OCI-M1 (cell line): ENCODE measurements at places on chromosomes 2 and 18.

DNA sequence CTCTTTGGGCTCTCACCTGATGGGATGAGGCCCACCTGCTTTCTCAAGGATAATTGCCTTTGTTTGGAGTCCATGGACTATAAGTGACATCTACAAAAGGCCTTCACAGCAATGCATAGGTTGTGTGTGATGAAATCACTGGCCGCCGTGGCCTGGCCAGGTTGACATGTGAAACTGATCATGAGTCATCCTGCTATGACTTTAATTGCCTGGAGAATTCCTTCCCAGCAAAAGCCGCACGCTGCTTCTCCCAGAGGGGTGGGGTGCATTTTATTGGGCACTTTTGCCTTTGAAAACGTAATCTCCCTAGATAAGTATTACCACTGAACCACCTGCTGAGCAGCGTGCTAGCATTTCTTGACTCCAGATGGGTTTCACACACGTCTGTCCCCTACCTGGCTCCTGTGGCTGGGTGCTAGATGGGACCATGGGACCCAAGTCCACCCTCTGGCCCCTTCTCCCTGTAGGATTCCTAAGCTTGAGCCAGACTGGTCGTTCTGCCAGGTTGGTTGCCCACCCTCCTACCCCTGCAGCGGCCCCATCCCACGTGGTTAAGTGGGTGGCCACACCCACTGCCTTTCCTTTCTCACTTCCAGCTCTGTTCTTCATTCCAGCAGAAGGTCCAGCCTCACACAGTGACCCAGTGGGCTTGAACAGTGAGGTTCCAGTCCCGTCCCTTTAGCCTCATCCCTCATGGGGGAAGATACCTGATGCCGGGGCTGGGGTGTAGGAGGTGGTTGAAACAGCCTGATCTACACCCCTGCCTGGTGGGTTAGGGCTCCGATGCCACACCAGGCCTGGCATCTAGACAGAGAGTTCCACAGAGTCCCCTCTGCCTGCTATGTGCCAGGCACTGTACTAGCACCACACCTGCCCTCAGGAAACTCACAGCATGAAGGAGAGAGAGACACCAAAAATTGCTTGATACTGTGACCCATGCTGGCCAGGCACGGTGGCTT, 89.6 kb downstream of the GBX2 start:
- no peak for DNase-seq

DNA sequence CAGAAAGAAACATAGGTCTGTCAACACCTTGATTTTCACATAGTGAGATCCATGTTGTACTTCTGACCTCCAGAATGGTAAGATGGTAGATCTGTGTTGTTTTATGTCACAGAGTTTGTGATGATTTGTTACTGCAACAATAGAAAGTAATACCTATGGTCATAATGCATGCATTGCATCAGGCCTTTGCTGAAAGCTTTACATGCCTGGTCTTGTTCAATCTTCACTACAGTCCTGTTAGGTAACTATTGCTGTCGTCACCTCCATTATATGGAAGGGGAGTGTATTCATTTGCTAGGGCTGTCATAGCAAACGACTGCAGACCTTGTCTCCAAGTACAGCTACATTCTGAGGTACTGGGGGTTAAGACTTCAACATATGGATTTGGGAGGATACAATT, 243.5 kb downstream of the ANAPC1 start:
- DNase-seq = no peak

GRCh38 chr2:25219621-25220020, 51.2 kb upstream of the POMC start:
- no peak for DNase-seq

DNA sequence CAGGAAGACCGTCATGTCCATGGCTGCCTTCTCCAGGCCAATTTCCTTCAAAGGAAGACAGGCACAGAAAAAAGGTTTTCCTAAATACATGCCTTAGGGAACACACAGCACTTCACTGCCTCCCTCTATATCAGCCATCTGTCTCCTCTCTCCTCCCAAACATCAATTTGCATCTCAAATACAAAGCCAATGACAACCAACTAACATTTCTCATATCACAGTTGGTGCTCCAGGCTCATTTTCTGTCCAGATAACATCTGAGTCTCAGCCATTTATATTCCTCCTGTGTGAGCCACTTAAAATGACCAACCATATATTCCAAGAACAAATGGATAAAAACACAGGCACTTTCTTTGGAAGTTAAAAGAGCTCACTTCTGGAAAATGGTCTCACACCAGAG, 62.5 kb upstream of the ACAA2 start:
- DNase-seq = no peak

DNA sequence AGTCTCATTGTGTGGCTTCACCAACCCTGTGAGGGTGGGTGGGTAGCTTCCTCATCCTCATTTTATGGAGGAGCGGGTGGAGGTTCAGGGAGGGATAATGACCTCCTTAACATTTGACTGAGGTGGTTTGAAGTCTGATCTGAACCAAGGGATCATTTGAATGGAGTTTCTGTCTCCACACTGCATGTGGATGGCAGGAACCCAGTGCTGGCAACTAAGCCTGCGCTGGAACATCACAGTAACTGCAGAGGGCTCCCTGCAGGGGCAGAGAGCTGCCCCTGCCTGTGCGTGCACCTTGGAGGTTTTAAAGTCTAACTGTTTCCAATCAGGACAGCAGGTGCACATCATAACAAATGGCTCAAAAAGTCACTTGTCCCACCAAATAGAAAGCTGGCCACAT, 3.3 kb downstream of the AGAP1 start:
- no peak for DNase-seq

GRCh38 chr2:55804535-55804934, 110.9 kb upstream of the PNPT1 start:
- no peak for DNase-seq

DNA sequence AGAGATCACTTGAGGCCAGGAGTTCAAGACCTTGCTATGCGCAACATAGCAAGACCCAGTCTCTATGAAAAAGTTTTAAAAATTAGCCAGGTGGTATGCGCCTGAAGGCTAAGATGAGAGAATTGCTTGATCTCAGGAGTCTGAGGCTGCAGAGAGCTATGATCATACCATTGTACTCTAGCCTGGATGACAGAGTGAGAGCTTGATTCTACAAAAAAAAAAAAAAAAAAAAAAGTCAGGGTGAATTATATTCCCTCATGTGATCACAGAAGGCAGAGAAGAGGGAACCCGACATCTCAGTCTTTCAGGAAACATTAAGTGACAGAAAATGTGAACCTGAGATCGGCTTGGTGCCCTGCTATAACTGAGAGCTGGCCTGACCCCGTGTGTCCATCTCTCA, 171.2 kb upstream of the MSH6 start:
- no peak for DNase-seq

DNA sequence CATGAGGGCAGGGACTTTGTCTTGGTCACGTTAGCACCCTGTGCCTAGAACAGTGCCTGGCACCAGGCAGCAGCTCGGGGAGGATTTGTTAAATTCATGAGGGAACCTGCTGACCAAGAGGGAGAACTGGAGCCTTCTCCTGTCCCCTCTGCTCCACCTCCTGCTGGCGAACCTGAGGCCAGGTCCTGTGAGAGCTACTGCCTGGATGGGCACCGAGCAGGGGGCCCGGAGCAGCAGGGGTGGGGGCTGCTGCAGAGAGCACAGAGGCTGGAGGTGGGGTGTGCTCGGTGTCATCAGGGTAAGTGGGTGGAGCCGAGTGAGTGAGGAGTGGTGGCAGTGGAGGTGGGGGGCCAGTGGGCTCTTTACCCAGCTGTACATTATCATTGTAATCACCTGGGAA, 52.1 kb upstream of the FAHD2A start:
- no peak for DNase-seq

DNA sequence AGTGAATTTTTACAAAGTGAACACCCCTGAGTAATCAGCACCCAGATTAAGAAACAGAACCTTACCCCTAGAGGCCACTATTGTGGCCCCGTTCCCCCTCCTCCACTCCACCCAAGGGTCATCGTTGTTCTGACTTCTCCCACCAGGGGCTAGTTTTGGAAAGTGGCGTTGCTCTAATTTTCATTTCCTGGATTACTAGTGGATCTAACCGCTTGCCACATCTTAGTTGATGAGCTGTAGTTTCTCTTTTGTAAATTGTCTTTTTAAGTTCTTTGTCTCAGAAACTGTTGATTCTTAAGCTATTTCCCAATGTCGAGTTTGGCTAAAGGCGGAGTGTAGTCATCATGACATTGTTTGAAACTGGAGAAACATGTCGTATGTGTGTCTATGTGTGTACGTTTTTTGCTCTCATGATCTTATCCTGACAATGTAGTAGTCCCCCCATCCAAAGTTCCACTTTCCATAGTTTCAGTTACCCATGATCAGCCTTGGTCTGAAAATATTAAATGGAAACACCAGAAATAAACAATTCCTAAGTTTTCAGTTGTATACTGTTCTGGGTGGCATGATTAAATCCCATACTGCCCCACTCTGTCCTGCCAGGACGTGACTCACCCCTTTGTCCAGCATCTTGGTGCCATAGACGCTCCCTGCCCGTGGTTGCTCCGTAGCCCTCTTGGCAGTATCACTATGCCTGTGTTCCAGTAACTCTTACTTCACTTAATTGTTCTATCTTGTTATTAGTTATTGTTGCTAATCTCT, 71.0 kb upstream of the SP3 start:
- peak; percentile 20 for DNase-seq

DNA sequence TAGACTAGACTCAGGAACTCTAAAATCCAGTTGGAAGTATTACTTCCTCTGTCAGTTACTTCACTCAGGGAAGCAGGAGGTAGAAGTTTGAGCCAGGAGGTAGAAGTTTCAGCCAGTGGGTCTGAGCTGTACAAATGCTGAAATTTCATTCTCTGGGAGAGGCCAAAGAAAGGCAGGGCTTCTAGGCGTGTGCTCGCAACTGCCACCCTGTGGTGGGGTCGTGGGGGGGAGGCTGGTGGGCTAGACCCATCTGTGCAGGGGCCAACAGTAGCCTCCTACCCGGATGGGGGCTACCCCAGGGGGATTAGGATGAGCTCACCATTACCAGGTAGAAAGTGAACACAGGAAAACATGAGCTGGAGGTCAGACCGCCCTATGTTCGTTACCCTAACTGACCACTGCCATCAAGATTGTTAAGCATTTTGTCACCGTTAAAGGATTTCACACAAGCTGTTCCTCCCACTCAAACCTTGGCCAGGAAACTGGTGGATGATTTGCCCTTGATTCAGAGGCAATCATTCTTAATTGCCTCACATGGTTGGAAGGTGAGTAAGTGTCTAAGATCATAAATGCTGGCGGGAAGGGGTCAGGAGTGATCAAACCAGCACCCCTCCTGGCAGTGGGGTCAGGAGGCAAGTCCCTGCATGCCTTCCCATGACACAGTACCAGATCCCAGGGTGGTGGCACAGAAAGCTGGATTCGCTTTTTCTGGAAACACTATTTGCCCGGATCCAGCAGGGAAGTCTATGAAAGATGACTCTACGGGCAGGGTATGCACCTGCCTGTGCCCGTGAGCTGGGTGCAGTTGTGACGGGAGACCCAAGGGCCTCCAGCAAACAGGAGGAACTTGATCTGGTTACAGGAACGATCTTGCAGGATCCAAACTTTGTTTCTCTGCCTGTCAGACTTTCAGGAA, 5.2 kb upstream of the FHL2 start:
- DNase-seq = peak; percentile 79

DNA sequence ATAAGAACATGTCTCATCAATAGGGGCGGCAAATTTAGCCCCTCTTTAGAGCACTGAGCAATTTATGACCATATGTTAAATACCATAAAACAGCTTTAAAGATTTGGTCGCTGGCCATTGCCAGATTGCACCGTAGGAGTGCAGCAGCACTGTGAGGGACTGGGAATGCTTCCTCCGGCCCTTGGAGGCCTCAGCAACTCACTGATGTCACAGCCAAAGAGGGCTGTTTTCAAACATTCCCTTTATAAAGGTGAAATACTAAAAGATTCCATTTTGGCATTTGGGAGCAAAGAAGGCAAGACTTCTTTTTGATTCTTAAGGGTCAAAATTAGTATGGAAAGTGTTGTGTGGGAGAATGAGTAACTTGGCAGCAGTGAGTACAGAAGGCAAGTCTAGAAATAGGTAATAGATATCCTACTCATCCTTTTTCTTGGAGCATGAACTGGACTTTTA, 63.7 kb downstream of the BABAM2 start:
- no peak for DNase-seq

DNA sequence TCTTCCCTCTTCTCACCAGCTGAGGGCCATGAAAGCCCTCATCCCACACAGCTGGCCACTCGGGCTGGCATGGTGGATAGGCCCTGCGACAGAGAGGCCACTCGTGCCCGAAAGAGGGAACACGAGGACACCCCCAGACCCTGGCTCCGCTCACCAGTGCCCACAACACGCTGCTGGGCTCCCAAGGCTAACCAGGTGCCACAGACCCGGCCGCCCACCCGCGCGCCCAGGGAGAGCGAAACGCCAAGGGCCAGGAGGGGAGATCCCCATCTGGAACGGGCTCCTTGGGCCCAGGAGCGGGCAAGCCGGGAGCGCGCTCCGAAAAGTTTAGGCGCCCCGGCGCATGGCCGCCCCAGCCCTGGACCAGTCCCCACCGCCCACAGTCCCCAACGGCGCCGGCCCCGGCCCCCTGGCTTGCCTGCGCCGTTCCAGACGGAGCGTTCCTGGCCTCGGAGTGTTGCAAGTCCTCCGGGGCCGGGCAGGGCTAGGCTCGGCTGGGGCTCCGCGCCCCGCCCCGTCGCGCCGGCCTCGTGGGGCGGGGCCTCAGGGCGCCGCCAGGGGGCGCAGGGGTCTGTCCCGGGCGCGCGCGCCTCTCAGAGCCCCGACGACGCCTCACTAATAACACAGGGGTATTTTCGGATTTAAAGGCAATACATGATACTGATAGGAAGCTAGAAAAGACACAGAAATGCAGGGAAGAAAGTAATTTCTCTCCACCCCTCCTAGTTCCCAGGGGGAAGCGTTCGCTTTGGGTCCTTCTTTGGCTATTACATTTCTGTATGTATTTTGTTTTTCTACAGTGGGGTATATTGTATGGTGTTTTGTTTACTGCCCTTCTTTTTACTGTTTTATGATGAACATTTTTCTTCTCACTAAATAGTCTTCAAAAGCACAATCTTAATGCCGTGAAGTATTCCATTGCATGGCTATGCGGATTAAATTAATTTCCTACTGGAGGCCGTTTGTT, at the start of gene TMBIM1:
TMBIM1 (minus strand) TSS at position 456 of the 967 bp plus-strand sequence. CDS start 10,362 bp downstream, outside the sequence.
- peak; percentile 88 for DNase-seq

GRCh38 chr2:29063056-29063455, 11.3 kb downstream of the PCARE start:
- DNase-seq = no peak

DNA sequence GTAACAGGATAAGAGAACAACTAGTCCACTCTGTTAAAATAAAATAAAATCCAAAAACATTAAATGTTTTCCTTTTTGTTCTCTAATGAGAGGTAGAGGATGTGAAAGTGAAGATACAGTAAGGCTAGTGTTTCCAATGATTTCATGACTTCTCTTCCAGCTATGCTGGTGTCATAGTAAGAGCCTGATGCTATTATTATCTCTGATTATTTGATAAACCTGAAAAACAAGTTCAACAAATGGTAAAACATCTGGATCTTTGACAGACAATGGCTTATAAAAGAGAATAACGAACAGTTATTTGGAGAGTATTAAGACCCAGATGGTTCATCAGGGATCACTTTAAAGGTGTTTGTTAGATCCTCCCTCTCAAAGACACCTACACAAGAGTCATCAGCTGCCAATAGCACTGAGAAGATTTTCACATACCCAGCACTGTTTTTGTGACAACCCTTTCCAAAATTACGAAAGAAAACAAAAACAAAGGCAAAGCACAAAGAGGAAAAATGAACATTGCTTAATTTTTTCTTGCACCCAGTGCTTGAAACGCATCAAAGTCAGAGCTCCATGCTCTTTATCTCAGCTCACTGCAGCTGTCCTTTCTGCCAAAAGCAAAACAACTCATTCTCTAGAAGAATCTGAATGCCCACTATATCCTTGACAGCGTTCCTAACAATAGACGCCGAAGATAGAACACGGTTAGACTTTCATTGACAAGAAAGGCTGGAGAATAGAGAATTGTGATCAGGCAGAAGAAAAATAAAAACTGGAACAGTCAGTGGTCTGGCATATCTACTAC, 168.6 kb downstream of the SLC8A1 start:
- no peak for DNase-seq
